ENCODE measurements at places on chromosomes 4 and X.

GRCh38 chrX:53616946-53617345 is 69.6 kb downstream of the HUWE1 start:
- DNase-seq, result no peak

DNA sequence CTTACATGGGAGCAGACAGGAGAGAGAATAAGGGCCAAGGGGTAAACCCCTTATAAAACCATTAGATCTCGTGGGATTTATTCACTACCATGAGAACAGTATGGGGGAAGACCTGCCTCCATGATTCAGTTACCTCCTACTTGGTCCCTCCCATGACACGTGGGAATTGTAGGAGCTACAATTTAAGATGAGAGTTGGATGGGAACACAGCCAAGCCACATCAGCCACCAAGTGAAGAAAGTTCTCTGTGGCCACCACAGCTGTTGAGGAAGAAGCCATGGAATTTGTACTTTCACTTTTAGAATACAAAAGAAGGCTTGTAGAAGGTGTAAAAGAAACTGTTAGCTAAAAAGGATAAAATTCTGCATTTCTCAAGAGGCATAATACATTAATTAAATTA is 67.0 kb upstream of the CXorf51A start:
- no peak for DNase-seq

- DNase-seq, result no peak
These were observed 112.3 kb upstream of the BCOR start for GRCh38 chrX:40209951-40210617.

- no peak for DNase-seq
These were observed 57.5 kb downstream of the GPR82 start for GRCh38 chrX:41781500-41781899.

GRCh38 chr4:102578819-102579218 is 77.7 kb downstream of the NFKB1 start:
- DNase-seq, result no peak

GRCh38 chr4:187251896-187252295 is 528.2 kb upstream of the FAT1 start:
- DNase-seq, result no peak

DNA sequence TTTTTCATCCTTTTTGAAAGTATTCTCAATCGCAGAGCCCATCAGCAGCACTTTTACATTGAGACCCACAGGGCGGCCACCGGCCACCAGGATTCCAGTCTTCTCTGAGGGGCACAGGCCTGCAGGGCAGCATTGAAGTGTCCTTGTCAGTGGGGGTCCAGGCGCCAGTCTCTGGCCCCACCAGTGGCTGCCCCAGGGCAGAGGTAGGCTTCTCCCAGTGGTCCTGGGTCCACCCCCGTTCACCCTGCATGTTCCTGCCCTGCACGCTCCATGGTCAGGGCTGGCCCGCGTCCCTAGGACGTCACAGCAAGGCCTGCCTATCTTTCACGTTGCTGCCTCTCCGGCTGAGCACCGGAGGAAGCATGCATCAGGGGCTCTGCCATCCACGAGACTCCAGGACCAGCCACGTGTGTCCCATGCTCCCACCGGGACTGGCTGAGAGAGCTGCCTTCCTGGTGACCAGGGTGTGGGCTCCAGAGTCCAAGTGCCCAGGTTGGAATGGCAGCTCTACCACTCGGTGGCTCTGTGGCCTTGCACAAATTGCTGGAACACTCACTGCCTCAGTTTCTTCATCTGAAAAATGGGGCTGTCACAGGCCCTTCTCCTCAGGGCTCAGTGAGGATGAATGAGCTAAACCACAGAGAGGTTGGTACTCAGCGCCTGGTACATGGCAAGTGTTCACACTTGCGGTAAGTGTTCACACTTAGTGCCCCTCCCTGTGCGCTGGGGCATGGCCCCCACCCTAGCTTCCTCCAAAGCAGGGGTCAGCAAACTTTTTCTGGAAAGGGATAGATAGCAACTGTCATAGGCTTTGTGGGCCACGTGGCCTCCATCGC is 30.7 kb upstream of the JAKMIP1 start:
- no peak for DNase-seq

GRCh38 chrX:135518161-135518560 is 2.3 kb upstream of the INTS6L start:
- no peak for DNase-seq

DNA sequence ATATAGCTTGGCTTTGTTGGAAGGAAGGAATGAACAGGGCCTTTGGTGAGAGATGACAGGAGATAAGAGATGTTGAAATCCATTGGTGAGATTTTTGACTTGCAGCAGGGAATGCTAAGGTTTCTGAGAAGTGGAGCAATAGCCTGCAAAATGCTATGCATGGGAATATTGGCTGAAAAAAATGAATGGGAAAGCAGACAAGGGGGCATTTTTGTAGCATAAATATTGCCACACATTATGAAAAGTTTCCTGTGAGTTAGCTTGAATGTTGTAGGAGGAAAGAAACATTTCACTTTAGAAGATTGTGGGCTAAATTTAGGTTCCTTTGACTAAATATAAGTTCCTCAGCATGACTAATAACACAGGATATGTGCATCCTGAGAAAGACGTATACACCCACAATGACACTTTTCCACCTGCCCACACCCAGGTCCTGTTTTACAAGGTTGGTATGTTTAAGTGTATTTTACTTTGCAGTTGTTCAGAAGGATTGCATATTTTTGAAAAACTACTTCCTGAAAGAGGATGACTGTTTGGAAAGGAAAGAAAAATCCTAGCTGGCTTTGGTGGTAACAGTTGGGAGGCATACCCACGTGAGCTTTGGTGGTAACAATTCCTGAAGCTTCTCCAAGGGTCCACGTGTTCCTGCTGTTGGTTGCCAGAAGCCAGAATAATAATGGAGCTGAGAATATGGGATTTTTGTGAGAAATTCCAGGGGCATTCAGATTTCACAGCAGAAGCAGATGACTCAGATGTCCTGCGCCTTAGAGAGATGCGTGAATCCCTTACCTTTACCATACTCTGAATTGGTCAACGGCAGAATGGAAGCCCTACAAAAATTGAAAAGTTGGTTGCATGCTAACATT is 28.5 kb downstream of the PHEX start:
- DNase-seq, result no peak

GRCh38 chrX:137749246-137749645 is 183.3 kb downstream of the ZIC3 start:
- DNase-seq, result no peak

- DNase-seq, result no peak
These were observed 15.3 kb downstream of the PPARGC1A start for GRCh38 chr4:23874536-23874901.

- DNase-seq, result no peak
These were observed 15.9 kb upstream of the SEL1L3 start for GRCh38 chr4:25878676-25879075.

DNA sequence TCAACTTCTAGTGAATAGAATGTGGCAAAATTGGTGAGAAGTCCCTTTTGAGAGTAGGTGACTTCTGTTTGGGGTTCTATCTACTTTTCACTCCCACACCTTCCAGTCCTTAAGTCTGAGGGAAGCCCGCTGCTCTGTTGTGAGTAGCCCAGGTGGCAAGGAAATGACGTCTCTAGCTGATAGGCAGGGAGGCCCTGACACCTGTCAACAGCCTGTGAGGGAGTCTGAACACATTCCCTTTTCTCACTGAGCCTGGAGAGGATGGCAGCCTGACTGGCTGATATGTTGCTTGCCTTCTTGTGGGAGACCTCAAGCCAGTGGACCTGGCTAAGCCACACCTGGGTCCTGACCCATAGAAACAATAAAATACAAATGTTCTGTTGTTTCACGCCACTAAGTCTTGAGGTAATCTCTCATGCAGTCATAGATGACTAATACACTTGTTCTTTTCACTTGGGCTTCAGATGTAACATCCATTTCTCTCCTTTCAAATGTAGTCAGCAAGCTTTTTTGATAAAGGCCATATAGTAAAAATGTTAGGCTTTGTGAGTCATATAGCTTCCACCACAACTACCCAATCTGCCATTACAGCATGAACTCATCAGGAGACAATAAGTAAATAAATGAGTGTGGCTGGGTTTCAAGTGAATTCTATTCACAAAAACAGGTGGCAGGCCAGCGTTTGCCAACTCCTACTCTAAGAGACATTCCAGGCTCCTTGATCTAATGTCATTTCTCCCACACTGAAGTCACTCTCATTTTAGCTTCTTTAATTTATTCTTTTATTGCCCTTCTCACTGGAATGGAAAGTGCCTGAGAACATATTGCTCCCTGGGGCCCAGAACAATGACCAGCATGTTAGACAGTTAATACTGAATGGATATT is 265.1 kb upstream of the MAD2L1 start:
- DNase-seq, result no peak

- no peak for DNase-seq
These were observed 6.3 kb downstream of the LAS1L start for GRCh38 chrX:65528293-65528692.

DNA sequence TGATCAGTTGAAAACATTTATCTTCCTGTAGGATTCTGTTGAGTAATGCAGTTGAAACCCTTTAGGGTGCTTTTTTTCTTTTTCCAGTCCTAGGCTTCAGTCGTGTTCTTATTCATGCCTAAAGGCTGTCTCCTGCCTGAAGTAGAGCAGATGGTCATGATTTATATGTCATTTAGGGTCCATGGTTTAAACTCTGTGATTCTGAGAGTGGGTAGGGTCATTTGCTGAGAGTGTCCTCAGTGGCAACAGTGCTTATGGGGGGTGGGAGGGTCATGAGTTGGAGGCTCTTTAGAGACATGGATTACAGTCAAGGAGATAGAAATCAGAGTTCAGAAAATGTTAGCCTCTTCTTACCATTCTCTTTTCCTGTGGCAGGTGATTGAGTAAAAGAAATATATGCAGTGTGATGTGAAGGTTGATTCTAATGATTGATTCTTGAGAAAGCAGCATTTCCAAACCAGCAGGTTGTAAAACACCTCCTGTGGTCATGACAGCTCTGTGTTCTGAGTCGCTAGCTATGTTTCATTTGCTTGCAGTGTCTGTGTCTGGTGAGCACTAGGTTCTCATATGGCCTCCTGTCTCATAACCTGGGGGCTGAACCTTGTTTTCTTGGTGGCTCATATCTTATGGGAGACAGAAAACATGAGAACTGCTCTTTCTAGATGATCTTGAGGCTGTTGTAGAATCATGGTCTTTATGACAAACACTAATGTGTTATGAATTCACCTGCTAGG is 60.4 kb downstream of the JADE1 start:
- DNase-seq, result no peak

DNA sequence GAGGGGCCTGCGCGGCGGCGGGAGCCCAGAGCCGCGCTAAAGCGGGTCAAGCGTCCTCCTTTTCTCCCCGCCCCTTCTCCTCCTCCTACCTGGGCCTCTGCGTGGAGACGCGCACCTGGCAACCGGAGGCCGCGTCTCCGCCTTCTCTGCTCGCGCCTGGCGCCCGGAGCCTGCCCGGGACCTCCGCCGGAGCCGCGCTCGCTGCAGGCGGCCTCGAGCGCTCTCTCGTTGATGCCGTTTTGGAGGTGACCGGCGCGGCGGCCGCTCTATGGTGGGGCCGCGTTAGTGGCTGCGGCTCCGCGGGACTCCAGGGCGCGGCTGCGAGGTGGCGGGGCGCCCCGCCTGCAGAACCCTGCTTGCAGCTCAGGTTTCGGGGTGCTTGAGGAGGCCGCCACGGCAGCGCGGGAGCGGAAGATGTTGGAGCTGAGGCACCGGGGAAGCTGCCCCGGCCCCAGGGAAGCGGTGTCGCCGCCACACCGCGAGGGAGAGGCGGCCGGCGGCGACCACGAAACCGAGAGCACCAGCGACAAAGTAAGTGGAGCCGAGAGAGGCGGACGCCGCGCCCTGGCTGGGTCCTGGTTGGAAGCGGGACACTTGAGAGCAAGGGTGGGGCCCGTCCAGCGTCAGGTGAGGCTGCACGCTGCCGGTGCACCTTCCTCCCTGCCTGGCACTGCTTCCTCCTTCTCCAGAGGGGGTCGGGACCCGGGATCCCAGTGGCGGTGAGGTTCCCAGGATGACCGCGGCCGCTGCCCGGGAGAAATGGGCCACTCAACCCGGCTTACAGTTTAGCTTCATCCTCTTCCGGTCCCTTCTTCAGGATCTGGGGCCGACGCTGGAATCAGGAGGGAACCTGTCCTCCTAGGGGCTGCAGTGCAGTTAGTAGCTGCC is at the start of gene CDS1:
Gene CDS1 (plus strand): TSS at position 140 of the 888 bp plus-strand sequence. CDS start 275 bp downstream, at position 415.
- DNase-seq, result peak; percentile 32

All from activated CD4-positive, CD25-positive, alpha-beta regulatory T cell treated with anti-CD3 and anti-CD28 coated beads, Interleukin-2, amount 50 U/mL, for 72 hours (primary cell).